ENCODE measurements at places on chromosomes 2 and 18. TPM values are rescaled to one million over a fixed set of nuclear protein-coding genes. Genes with fewer than 3 reads are reported as not detected.
A peak's percentile ranks its signal among the peaks of the same experiment; 100 is the strongest.

GRCh38 chr2:162591403-162592083 is 247.0 kb downstream of the KCNH7 start:
- no peak for DNase-seq

GRCh38 chr2:30148850-30149249 is 2.0 kb downstream of the YPEL5 start:
- DNase-seq = no peak

DNA sequence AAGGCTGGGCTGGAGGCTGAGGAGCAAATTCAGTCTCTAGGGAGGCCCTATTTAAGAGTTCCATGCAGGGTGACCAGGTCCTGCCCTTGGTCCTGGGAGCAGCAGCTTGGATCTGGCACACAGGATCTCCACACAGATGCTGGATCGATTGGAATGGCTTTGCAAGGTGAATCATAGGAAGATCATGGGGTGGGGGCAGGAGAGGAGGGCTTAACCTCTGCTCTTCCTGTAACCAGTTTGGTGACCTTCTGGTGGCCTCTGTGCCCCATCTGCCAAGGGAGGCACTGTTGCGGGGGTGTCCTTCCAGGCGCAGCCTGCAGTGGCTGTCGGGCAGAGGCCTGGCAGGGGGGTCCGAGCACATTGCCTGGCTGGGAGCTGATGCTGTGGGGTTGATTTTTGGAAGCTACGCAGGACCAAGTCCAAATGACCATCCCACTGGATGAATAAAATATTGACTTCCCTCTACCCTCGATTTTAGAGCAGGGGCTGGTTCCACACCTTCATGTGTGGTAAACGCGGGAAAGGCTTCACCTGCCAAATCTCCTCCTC is 79.7 kb downstream of the EDAR start:
- DNase-seq = no peak

DNA sequence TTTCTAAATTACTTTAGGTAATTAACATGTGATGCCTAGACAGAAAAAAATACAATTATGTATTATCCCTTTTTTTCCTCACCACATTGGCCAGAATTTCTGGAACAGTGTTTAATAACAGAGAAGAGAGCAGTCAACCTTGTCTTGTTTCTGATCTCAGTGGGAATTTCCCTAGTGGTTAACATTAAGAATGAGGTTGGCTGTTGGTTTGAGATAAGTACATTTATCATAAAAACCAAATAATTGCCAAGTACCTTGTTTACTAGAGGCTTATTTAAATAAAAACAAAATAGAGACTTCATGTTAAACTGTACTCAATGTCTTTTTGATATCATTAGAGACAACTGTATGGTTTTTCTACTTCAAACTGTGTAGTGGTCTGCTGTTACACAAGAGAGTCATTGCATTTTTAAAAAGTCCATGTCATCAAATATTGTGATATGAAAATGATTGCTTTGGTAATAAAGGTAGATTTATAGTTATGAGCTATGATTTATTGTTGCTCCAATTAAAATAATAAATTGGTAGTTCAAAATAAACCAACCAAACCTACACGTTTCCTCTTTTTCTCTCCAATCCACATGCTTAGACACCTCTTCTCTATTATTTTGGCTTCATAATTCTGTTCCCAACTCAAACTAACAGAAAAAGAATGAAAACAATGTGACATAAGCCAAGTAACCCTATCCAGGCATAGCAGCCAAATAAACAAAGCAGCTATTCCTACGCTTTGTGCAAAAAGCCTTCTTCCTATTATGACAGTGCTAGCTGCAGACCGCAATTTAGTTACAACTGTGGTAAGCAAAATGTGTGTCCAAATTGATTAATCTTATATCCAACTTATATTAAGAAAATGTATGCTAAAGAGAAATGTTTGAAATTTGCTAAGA is 20.9 kb upstream of the TANK start:
- peak; percentile 74 for DNase-seq

GRCh38 chr2:200498402-200499162 is 11.3 kb downstream of the KCTD18 start:
- no peak for DNase-seq

DNA sequence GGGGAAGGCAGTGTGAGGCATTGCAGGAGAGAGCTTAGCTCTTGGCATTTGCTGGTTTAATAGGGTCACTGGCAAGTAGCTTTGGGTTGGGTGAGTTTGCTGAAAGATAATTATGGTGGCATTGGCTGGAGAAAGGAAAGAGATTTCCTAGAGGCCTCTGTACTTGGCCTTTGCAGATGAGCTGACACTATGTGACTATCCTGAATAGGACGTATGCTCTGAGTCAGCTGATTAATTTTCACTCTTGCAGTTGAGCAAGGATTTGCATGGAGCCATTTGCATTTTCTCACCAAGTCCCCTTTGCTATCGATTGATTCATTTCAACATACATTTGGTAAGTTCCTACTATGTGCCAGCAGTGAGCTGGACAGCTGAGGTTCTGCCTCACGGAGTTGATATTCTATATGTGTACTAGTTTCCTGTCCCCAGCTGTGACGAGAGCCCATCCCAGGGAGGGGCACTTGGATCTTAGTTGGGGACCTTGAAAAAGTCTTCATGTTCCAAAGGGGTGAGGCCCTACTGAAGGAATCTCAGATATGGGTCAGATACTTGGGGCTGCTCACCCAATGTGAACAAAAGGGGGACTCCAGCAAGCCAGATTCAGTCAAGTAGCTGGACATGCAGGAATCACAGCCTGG is 245.7 kb downstream of the LOXHD1 start:
- DNase-seq = no peak

DNA sequence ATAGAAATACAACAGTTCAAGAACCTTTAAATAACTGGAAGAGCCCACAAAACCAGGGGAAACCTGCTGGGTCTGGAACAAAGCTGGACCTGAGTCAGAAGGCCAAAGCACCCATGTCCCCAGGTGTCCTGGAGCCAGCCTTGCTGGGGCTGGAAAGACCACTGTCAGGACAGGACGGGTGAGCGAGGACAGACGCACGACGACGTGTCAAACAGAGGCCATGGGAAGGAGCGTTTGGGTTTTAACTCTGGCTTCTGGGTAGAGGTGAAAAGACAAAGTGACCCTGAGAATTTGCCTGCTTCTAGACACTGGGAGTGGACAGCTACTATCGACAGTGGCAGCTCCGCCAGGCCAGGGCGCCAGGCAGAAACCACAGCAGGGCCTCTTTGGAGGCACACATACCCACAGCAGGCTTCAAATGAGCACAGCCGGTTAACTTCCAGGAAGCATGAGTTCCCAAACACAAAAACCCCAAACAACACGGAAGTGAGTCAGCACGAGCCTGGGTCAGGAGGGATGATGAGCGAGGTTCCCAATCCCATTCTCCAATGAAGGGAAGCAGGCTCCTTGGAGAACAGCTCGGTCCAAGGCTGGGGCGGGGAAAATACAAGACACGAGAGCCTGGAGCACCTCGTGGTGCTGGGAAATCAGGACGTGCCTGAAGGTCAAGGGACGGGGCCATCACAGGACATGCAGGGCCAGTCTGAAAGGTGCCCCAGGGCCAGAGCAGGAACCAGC is 208.0 kb downstream of the TWIST2 start:
- DNase-seq = no peak

GRCh38 chr2:209771474-209772289 is at the start of gene UNC80:
UNC80 (plus strand) TSS chr2:209771832; CDS start chr2:209772073, 241 bp downstream.
- peak; percentile 36 for DNase-seq

- DNase-seq = no peak
Observed at GRCh38 chr2:219246559-219246958, 1.3 kb downstream of the STK16 start.

DNA sequence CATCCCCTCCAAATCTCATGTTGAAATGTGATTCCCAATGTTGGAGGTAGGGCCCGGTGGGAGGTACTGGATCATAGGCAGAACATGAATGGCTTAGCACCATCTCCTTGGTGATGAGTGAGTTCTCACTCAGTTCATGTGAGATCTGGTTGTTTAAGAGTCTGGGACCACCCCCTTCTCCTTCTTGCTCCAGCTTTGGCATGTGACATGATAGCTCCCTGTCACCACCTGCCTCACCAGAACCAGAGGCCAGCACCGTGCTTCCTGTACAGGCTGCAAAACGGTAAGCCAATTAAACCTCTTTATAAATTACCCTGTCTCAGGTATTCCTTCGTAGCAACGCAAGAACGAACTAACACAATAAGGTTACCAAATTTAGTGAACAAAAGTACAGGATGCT is 95.4 kb downstream of the ZBTB7C start:
- no peak for DNase-seq

SEMA4F gene
- total RNA-seq = 3.6 TPM

EVX2 gene
- not detected for total RNA-seq

MYL12B gene
- total RNA-seq = 692 TPM

All from IMR-90 (cell line).